ENCODE measurements at places on chromosomes 7 and 10.

- no peak for DNase-seq
These were observed 14.4 kb upstream of the GDF10 start for GRCh38 chr10:47285381-47286115.

DNA sequence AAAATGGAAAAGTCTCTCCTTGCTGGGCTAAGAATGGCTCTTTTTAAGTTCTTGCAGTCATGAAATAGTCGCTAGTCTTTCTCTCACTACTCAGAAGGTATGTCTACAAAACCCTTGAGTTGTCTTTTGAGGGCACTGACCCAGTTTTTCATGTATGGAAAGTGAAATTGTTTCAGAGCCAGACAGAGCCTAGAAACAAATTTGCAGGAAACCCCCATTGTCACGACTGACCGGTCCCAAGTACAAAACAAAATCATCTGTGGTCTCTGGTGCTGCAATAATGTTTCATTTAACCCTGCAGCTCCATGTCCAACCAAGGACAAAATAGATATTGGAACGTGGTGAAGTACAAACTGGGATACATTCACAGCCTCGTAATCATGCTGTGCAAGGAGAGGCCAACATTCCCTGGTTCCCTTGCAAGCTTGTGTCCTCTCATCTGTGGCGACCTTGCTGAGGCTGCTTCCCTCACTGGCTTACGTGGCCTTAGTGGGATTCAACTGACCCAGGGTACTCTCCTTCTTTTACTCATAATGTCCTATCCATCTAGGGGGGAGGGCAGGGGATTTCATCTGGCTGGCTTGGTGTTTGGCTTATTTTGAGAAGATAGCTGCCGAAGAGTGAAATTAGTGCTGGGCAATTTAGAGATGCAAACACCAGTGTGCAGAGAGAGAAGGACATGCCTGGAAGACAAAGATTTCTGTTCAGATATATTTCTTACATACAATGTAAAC is 172.5 kb downstream of the IPMK start:
- DNase-seq, result no peak

DNA sequence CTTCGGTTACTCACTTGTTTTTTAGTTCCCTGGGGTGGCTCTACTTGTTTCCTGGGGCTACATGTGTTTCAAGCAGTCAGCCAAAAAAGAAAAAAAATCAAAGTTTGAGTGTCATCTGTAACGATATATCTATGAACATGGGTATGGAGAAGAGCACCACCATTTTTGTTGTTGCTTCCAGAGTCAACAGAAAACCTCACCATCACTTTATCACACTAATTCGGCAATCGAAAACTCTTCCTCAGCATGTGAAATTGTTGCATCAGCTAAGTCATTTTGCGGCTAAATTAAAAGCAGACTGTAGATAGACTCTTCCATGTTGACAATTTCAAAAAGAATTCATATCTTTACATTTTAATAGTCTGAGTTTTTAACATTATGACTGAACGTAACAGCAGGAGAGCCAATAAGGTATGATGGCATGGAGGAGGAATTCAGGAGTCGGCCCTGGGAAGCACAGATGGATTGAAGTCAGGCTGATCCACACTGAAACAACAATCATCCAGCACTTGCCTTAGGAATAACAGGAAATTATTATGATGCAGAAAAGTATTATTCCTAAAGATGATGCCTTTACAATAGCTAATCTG is 455.7 kb upstream of the KLF6 start:
- DNase-seq, result no peak

GRCh38 chr7:120842121-120842621 is 15.8 kb downstream of the TSPAN12 start:
- DNase-seq, result no peak

DNA sequence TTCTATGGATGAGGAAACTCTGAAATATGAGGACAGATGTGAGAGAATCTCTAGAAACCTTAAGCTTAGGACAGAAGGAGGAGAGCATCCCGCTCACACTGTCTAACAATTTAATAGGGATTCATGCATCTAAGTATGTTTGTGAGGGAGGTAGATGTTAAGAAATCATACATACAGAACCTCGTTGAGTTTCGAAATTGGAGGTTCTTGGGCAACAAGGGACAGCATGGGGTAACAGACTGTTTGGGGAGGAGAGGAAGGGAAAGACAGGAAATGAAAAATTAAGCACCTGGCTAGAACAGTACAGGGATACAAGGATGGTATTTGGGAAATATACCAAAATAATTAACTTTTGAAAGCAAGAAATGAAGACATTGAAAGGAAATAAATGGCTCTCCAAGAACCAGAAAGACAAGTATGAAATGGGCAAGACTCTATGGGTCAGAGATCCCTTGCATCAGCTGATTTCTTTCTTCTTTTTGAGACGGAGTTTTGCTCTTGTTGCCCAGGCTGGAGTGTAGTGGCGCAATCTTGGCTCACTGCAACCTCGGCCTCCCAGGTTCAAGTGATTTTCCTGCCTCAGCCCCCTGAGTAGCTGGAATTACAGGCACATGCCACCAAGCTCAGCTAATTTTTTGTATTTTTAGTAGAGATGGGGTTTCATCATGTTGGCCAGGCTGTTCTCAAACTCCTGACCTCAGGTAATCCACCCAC is 207.9 kb downstream of the CTNNA3 start:
- no peak for DNase-seq

DNA sequence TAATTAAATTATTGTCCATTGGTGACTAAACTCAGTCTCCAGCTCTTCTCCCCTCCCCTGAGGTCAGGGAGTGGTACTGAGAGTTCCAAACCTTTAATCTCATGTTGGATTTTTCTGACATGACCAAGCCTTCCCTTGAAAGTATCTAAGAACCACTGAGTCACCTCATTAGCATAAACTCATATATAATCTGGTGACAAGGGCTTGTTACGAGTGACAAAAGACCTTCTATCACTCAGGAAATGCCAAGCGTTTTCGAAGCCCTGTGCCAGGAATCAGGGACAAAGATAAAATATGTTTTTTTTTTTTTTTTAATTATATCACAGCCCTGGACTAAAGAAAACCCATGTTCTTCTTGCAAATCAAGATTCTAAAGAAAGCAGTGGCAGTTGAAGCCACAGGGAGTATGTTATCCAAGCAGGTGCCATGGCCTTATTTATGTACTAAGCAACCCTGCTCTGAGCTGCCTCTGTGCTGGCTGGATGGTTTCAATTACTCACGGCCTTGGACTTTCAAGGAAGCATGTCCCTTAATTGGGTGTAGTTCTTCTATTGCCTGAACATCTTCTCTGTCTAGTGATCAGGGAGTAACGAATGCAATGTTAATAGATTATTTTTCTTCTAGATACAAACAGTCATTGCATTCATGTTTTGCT is 169.0 kb upstream of the PRKCQ start:
- DNase-seq, result no peak

GRCh38 chr7:107743567-107744344 is at the start of gene CBLL1:
TSS of gene CBLL1 (plus strand) at chr7:107744142. CDS start at chr7:107744164, 22 bp downstream.
- DNase-seq, result peak; percentile 67

- no peak for DNase-seq
These were observed 41.6 kb upstream of the AQP1 start for GRCh38 chr7:30869794-30870611.

DNA sequence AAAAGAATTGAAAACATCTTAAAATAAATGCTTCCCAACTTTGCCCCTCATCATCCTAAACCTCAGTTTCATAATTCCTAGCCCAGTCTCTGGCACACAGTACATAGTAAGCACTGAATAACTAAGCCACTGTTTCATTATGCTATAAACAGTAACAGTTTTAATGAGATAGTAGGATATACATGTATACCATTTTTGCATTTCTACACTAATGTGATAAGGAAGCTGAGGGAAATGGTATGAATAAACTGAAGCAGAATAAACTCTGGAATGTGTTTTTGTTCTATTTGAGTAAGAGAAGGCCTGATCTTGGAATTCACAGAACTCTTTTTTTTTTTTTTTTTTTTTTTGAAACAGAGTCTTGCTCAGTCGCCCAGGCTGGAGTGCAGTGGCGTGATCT is 8.8 kb downstream of the NAPEPLD start:
- no peak for DNase-seq

- no peak for DNase-seq
These were observed 624.9 kb downstream of the ARL4A start for GRCh38 chr7:13312307-13312706.

GRCh38 chr10:72243822-72244437 is 27.9 kb upstream of the ASCC1 start:
- no peak for DNase-seq

DNA sequence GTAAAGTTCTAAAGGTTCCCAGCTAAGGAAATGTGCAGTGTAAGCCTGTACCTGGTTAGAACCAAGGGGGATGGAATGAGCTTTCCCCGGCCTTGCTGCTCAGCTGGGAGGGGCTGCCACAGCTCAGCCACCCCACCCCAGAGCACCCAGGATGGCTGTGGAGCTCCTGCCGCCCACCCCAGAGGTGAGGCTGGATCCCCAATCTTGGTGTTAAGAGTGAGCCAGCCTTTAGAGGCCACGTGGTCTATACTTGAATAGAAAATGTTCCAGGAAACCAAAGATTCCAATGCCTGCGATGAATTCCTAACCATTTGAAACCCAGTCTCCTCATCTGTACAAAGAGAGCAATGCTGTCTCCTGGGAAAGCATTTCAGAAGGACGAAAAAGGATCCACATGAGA is 16.5 kb downstream of the DIP2C start:
- DNase-seq, result no peak

DNA sequence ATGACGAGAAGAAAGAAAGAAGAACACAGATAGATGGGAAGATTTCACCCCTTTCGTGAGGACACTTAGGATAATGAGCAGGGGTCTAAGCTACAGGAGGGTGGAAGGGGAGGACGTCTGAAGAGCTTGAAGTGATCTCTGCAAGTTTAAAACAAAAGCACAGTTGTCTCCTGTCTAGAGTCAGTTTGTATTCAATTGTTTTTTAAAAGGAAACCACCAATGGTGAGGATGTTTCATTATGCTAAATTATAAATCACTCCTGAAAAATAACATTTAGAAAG is 85.9 kb downstream of the ADAM12 start:
- no peak for DNase-seq

GRCh38 chr7:80127412-80128160 is 7.0 kb upstream of the GNAI1 start:
- DNase-seq, result no peak

GRCh38 chr7:150400008-150400787 is 21.1 kb downstream of the ZNF775 start:
- DNase-seq, result no peak

DNA sequence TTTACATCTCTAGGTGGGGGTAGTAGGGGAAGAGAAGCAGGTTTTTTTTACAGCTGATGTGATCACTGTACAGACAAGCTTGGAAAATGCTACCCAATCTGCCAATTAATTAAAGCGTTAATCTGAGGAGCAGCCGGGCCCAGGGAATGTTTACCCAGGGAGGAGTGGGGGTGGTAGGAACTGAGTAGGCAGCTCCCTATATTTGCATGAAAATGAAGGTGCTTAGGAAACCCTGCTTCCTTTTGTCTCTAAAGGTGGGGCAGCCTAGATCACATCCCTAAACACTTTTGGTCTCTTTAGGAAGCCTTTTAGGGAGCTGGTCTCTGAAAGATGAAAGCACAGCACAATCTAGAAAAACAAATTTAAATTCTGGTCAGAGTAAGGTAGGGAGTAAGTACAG is 53.0 kb upstream of the NFKB2 start:
- no peak for DNase-seq

GRCh38 chr7:43844257-43844656 is 25.1 kb downstream of the MRPS24 start:
- no peak for DNase-seq

DNA sequence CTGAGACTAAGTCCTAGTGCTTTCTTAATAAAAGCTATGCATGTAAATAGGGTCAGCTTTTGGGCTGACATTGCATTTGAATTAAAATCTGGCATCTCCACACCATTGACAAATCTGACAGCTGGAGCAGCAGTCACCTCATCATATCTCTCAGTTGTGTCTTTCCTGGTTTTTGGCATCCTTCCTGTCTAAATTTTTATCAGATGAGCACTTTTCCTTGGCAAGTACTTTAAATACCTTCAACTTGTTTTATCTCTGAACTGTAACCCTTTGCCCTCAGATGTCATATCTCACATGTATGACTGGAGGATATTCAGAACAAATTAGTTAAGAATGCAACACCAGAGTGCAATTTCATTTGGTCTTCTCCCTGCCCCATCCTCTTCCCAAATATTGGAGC is 1066.2 kb downstream of the LRMDA start:
- no peak for DNase-seq

DNA sequence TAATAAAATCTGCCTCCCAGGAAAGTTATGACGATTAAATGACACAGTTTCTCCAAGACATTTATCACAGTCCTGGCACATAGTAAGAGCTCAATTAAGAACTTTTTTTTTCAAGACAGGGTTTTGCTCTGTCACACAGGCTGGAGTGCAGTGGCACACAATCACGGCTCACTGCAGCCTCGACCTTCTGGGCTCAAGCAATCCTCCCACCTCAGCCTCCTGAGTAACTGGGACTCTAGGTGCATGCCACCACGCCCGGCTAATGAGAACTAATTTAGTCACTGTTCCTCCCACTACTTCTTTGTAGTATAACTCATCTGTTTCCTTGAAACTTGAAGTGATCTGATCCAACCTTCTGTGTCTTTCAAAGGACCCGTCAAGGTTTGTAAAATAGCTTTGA is 42.2 kb upstream of the MXI1 start:
- DNase-seq, result no peak

DNA sequence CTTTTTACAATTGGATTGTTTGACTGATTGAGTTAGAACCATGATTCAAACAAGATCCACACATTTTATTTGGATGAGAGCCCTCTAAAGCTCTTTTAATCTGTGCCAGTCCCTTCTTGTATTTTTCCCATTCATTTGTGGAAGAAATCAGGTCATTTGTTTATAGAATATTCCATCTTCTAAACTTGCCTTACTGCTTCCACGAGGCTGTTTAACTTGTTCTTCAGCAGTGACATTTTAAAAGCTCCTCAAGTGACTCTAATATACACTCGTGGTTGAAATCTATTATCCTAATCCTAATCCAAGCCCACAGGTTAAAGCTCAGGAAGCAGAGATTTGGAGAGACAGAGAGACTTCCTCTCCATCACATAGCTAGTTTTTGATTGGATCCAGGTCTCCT is 155.4 kb upstream of the SVIL start:
- DNase-seq, result no peak

DNA sequence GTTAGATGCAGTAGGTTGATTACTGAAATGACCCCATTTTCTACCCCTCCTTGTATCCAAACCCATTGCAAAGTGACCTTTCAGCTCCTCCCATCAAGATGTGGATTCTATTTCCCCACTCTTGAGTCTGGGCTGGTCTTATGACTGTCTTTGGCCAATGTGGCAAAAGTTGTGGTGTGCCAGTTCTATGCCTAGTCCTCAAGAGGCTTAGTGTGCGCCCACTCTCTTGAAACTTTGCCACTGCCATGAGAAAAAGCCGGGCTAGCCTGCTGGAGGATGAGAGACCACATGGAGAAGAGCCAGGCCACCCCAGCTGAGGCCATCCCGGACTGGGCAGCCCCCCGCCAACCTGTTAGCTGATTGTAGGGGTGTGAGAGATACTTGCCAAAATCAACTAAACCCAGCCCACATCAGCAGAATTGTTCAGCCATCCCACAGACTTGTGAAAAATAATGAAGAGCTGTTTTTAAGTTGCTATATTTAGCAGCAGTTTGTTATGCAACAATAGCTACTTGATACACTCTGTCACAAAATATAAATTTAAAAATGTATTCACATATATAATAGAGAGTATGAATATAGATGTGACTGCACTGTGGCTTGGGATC is 131.0 kb upstream of the PALS2 start:
- no peak for DNase-seq

GRCh38 chr7:69169386-69169785 is 428.9 kb upstream of the AUTS2 start:
- no peak for DNase-seq

- DNase-seq, result no peak
These were observed 119.1 kb downstream of the TFEC start for GRCh38 chr7:115911465-115911864.

GRCh38 chr10:121469797-121470606 is 128.2 kb downstream of the FGFR2 start:
- no peak for DNase-seq

Data from GM12891 (cell line).